ENCODE measurements at places on chromosomes 7 and 10.

DNA sequence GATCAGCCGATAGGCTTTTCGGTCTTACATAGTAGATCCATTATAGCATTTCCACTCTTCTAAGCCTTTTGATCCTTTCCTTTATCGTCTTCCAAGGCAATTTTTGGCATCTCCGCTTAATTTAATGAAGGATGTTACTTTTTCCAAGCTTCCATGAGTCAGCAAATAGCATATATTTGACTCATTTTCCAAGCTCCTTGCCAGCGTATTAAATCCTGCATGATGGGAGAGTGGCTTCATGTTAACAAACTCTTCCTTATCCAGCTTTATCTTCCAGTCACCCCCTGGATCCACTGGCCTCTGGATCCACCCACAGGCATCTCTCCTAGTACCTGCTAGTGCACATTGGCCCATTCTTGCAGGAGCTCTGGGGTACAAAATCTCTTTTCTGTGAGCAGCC, 13.0 kb downstream of the OR9A2 start:
- DNase-seq = no peak

DNA sequence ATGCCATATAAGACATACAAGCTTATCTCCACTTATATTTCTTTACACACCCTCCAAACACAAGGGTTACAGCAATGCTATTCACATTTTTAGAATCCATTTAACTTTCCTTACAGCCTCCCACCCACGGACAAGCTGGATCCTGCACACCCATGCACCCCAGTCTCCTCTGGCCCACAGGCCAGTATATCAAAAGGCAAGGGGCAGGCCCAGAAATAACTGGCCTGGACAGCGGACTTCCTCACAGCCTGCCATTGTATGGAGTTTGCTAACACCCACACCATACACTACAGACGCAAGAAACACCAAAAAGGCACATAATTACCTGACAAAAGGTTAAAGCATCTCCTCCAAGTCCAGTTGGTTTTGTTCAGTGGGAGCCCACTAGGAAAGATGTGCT, 12.0 kb downstream of the HOXA4 start:
- no peak for DNase-seq

GRCh38 chr10:114401195-114401791, 3.0 kb downstream of the AFAP1L2 start:
- DNase-seq = no peak

DNA sequence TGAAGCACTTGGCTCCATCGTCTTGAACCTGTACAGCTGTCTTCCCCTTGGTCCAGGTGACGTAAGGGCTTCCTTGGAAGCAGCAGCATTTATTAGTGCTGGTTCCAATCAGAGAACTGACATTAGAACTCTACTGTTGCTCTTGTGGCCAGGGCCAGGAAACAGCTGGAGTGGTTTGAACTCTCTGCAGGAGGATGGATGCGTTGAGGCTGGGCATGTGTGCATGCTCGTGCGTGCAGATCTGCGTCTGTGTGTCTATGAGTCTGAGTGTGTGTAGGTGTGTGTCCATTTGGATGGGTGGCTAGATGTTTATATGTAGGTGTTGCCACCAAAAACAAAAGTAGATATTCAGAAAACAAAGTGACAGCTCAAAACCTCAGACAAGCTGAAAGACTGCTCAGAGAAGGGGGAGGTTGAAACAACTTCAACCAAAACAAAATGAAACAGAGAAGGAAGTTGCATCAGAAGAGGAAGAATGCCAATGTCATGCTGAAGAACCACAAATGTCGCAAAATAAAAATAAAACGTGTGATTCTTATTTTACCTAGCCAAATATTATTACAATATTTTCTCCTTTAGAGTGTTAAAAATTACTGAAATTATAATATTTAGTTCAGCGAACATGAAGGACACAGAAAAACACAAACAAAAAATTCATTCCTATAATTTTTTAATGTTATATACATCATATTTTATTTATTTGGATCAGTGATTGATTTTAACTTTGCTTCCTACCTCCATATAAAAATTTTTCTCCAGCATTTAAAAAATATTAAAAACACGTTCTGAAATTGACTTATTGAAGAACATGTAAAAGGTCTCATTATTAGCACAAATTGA, 96.1 kb upstream of the MKLN1 start:
- DNase-seq = no peak

- DNase-seq = peak; percentile 62
Measured at GRCh38 chr7:3267966-3268690, 32.9 kb upstream of the SDK1 start.

- DNase-seq = no peak
Measured at GRCh38 chr10:72049969-72050781, 38.2 kb downstream of the SPOCK2 start.

DNA sequence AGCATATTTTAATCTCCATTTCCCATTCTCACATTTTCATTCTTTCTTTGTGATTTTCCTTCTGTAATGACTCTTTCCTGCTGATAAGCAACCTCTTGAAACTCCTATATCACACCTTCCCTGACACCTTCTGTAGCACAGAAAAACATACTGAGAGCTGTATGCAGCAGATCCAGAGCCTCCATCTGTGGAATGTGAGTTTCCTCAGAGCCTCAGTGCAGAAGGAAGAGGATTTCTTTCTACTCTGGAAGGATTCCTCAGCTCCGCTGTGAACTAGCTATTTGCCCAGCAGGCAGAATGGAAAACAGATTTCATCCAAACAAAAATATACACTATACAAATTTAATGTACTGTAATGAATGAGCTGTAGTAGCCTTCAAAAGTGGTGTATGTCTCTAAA, 841.3 kb upstream of the ZWINT start:
- DNase-seq = no peak

GRCh38 chr7:139762886-139763285, 14.9 kb downstream of the HIPK2 start:
- no peak for DNase-seq

- no peak for DNase-seq
Measured at GRCh38 chr7:128688492-128688891, 16.4 kb downstream of the GARIN1A start.

GRCh38 chr7:128247108-128247507, 6.0 kb downstream of the LEP start:
- no peak for DNase-seq

- peak; percentile 55 for DNase-seq
Measured at GRCh38 chr7:26398427-26398755, 106.7 kb downstream of the SNX10 start.

DNA sequence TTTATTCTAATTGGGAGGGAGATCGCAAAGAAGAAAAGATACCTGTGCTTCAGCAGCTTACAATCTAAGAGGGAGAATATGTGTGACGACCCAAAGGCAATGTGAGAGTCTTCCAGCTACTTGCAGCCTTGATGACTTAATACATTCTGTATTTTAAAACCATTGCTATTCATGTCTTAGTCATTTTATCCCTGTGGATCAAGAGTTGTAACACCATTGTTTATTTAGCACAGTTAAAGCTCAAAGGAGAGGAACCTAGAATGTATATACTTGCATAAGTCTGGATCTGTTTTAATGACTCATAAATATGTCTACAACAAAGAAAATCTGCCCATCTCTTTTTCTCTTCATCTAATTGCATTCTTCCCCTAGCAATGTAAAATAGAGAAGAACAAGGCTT, 117.9 kb upstream of the DLX6 start:
- no peak for DNase-seq

- no peak for DNase-seq
Measured at GRCh38 chr7:25659841-25660240, 431.6 kb upstream of the NPVF start.

GRCh38 chr7:75727881-75728593, 10.7 kb downstream of the HIP1 start:
- DNase-seq = peak; percentile 59

- DNase-seq = no peak
Measured at GRCh38 chr10:5817322-5818047, 4.3 kb upstream of the GDI2 start.

- no peak for DNase-seq
Measured at GRCh38 chr7:66682350-66683093, 53.8 kb downstream of the KCTD7 start.

DNA sequence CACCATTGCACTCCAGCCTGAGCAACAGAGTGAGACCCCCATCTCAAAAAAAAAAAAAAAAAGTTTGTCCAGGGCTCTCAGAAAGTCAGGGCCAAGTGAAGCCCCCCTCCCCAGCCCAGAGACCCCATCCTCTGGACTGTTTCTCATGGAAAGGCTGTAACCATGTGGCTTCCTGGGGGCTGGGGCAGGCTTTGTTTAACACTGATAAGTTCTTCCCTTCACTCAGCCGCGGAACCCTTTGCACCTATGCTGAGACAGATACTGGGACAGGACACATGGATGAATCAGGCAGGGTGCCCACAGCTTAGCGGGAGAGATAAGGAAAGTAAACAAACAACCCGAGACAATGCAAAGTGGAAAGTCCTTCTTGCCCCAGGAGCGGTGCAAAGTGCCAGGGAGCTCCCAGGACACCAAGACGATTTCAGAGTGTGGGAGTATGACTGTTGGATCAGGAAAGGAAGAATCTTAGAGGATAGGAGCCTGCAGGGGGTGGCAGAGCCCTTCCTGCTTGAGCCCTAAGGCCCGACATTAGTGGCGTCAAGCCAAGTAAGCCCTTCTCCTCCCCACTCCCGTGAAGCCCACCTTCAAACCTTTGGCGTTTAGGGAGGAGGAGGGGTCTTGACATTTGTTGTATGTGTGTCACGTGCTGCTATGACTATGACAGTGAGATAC, 11.6 kb downstream of the MLXIPL start:
- DNase-seq = no peak
